ENCODE measurements at places on chromosomes 7 and 10.

DNA sequence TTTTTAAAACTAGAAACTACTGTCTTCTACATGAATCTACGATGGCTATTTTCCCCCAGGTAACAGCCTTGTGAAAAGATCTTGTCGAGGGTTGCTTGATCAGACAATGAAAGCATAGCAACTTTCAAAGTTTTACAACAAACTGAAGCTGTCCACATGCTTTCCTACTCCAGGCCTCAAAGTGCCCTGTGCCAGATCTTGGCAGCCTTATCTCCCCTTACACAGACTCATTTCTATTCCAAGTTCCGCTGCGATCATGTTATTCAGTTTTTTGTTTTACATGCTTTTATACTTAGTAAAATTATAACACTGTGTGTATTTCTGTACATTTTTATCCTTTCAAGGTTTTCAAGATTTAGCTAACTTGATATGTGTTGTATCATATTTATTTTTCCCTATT, 661.7 kb upstream of the SORCS1 start:
- no peak for DNase-seq

GRCh38 chr7:79320741-79321473, 132.6 kb downstream of the MAGI2 start:
- no peak for DNase-seq

GRCh38 chr7:101140746-101141382, 13.4 kb upstream of the AP1S1 start:
- DNase-seq, result no peak

DNA sequence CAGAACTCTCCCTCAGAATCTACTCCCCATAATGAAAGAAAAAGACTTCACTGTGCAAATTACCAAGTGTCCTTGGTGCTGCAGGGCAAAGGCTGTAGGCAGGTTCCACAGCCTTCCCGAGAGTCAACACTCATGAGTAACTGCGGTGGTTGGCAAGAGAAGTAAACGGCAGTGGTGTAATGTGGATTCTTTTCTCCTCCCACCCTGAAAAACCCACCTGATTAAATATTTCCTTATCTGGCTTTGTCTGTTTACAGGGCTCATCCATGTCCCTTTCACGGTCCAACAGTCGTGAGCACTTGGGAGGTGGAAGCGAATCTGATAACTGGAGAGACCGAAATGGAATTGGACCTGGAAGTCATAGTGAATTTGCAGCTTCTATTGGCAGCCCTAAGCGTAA, 300.9 kb downstream of the BICC1 start:
- no peak for DNase-seq

DNA sequence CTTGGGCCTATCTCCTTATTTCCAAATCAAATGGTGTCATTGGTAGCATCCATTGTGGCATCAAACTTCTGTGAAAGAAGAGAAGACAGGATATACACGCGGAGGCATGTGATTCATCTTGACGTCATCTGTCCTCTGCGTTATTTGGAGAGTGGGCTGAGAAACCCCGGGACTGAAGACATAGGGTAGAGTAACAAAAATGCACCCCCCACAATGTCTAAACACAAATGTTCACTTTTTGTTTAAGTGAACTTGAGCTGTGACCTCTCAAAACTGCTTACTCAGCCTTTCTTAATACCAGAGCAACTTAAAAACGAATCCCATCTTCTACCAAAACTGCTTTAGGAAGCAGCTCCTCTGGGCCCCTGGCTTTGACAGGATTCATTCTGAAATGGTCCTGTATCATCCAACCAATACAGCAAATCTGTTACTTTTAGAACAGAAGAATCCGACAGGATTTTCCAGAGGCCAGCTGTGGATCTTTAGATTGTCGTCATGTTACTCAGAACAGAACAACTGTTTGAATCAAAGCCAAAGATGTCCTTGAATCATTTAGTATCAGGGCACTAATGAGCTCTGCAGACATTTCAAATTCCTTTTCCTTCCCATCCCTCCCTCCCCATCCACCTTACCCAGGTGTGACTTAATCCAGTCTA, 438.1 kb downstream of the SUGCT start:
- no peak for DNase-seq

DNA sequence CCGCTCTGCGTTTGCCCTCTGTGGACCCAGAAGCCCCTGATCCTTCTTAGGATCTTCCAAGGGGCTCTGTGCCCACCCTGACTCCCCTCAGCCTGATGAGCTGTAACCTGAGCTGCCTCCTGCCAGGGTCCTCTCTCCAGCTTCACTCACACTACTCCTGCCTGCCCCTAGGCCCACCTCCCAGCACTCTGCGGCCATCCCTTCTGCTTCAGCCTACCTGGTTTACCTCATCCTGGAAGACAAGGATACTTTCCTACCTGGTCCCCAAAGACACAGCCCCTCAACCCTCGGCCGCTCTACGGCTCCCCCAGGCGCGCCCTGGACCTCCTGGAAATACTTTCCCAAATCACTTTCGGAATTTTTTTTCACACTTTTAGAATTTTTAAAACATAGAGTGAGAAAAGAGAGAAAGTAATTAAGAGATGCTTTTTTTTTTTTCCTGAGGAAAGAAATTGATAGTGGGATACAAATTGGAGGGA, 6.4 kb upstream of the ZNF862 start:
- no peak for DNase-seq

DNA sequence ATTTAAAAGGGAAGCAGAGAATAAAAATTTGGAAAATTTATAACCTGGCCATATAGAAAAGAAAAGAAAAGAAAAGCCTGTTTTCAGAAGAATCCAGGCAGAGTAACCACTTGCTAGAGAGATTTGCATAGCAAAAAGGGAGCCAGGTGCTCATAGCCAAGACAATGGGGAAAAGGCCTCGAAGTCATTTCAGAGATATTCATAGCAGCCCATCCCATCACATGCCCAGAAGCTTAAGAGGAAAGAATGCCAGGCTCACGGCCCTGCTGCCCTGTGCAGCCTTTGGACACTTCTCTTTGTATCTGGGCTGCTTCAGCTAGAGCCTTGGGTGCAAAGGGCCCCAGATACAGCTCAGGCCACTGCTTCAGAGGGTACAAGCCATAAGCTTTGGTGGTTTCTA, 159.8 kb downstream of the CCDC7 start:
- no peak for DNase-seq

- DNase-seq, result no peak
Observed at GRCh38 chr7:28088901-28089714, 91.5 kb downstream of the JAZF1 start.

DNA sequence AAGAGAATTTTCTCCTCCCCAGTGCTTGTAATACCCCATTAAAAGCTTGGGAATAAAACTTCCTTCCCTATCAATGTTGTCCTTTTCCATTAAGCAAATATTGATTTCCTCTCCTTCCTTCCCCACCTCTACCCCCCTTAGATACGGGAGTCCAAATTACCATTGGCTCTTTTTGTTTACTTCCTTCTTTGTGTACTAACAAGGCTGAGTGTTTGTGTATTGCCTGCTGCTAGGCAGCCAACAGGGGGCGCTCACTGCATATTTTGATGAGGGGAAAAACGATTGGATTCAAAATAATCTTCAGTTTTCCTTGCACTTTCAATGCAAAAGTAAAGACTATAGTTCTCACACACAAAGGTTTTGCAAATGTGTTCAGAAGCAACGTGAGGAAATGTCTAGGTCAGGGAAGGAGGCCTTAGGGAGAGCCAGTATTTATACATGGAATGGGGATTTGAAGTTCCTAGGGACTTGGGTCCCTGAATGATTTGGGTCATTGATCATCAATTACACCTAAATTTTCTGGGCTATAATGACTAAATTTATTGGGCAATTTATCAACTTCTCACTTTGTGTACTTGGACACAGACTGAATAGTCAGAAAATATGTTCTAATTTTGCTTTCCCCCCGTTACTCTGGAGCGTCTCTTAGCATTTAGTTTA, 23.6 kb upstream of the VPS41 start:
- peak; percentile 65 for DNase-seq

DNA sequence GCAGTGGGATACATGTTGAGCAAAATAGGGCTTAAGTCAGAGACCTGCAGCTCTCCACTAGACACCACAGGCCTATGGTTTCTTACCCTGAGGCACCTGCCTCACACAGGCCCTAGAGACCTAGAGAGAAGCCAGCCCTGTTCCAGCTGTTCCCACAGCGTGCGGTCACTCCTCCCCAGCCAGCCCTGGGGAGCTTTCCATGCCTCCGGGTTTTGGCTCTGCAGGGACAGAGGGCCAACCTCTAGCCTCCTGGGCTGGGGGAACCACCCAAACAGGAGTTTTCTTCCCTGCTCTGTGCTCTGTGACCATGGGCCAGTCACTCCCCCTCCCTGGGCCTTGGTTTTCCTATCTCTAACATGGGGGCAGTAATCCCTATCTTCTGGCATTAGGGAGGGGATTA, 33.0 kb downstream of the SH2B2 start:
- DNase-seq, result no peak

GRCh38 chr7:75944507-75944906, 29.6 kb downstream of the POR start:
- no peak for DNase-seq

GRCh38 chr10:128940081-128940480, 527.0 kb upstream of the MGMT start:
- DNase-seq, result no peak

- DNase-seq, result no peak
Observed at GRCh38 chr10:10294184-10294880, 723.3 kb upstream of the CELF2 start.

DNA sequence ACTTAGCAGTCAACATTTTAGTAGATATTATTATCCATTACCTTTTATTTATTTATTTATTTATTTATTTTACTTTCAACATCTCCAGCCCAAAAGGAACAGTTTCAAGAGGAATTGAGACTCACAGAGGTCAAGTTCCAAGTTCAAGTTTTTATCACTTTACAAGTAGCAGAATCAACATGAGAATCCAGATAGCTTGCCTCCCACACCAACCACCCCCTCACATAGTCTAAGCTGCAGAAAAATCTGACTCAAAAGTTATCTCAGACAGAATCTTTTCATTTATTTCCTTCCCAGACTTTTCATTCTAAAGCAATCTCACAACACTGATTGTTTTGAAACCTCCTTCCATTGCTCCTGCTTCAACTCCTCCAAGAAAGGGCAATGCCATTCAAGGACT, 129.6 kb downstream of the GRM3 start:
- DNase-seq, result no peak

GRCh38 chr7:111043561-111043960, 47.4 kb upstream of the LRRN3 start:
- DNase-seq, result no peak

DNA sequence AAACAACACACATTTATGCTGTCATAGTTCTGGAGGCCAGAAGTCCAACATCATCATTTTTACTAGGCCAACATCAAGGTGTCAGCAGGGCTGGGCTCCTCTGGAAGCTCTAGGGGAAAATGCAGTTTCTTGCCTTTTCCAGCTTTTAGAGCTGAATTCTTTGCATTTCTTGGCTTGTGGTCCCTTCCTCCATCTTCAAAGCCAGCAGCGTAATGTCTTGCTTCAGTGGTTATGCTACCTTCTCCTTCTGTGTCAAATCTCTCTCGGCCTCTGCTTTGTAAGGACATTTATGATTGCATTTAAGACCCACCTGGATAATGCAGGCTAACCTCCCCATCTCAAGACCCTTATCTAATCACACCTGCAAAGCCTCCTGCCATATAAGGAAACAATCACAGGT, 66.5 kb upstream of the ANKRD1 start:
- DNase-seq, result no peak
